Lower lobe of right lung (tissue), 2 donors: ENCODE measurements at places on chromosomes 12 and 14.

- H3K27ac ChIP-seq, result no peak within 1 kb of the TSS
- no peaks in the 10 kb centered on the region for H3K27me3 ChIP-seq
- H3K36me3 ChIP-seq, result no peaks in the 10 kb centered on the region
- no peak for DNase-seq
- no peak within 1 kb of the TSS for H3K4me3 ChIP-seq
Observed at GRCh38 chr14:24609655-24610344, at the start of gene GZMH. Gene GZMH (minus strand): TSS chr14:24609685. CDS start chr14:24609613, 72 bp downstream.

GRCh38 chr12:104600790-104601739 is 144.3 kb downstream of the CHST11 start:
- H3K4me3 ChIP-seq, result no peak overlapping the region
- DNase-seq, result no peak
- no peaks in the 10 kb centered on the region for H3K27me3 ChIP-seq
- H3K36me3 ChIP-seq, result no peaks in the 10 kb centered on the region

DNA sequence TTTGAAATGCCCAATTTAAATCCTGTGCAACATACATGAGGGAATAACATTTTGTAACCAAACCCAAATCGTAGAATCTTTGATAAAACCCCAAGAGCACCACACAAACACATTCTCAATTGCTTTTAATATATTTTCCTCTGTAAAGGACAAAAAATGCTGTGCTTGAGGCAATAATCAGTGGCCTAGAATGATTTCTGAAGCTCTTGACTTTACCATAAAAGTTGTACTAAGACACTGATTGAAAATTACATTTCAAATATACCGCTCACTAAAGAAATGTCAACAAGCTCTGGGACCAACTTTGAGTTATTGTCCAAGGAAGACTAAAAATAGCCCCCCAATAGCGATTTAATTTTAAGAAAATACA is 1.5 kb downstream of the EML5 start:
- no peak for DNase-seq
- H3K4me1 ChIP-seq, result peaks cover 13% of the 10 kb centered on the region
- no peaks in the 10 kb centered on the region for H3K27me3 ChIP-seq
- H3K36me3 ChIP-seq, result no peaks in the 10 kb centered on the region
- H3K27ac ChIP-seq, result no peak overlapping the region
- peak overlapping the region; percentile 65 for H3K4me3 ChIP-seq

DNA sequence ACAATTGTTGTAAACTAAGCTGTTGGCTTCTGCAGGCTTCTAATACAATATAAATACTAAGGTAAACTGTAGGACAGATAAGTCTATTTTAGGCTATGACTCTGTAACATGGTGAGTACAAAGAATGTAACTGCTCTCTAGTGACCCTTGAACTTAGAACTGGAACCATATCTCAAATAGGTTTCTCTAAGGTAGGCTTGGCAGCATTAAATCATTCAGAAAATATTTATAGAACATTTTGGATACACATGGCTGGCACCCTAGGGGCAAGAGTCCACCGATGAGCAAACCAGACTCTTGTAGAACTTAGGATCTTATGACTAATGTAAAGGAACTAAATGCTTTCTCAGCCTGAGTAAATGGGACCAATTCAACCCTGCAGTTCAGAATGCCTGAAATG is 19.4 kb upstream of the SLC25A3 start:
- no peak for DNase-seq
- H3K27ac ChIP-seq, result no peak overlapping the region
- no peak overlapping the region for H3K4me3 ChIP-seq
- no peaks in the 10 kb centered on the region for H3K4me1 ChIP-seq

DNA sequence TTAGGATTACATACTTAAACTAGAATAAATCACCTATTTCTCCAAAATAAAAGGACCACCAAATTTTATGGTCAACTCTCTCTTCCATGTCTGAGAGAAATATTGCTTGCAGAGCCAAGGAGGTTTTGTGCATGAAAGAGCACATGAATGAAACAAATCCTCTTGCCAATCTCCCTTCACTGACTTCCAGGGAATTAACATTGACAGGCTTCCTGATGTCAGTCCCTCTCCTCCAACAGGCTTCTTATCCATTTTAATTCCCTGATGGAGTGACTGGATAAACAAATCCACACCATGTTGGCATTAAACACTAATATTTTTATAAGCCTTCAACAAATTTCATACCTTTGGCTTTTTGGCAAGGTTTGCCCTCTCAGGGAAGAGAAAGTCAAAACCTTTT is 45.3 kb upstream of the CNTN1 start:
- H3K27ac ChIP-seq, result no peak overlapping the region
- DNase-seq, result no peak
- H3K4me1 ChIP-seq, result no peaks in the 10 kb centered on the region
- H3K36me3 ChIP-seq, result no peaks in the 10 kb centered on the region

GRCh38 chr12:39605501-39605900 is 14.1 kb downstream of the ABCD2 start:
- H3K27ac ChIP-seq, result no peak overlapping the region
- no peaks in the 10 kb centered on the region for H3K4me1 ChIP-seq
- H3K27me3 ChIP-seq, result no peaks in the 10 kb centered on the region
- H3K36me3 ChIP-seq, result no peaks in the 10 kb centered on the region

DNA sequence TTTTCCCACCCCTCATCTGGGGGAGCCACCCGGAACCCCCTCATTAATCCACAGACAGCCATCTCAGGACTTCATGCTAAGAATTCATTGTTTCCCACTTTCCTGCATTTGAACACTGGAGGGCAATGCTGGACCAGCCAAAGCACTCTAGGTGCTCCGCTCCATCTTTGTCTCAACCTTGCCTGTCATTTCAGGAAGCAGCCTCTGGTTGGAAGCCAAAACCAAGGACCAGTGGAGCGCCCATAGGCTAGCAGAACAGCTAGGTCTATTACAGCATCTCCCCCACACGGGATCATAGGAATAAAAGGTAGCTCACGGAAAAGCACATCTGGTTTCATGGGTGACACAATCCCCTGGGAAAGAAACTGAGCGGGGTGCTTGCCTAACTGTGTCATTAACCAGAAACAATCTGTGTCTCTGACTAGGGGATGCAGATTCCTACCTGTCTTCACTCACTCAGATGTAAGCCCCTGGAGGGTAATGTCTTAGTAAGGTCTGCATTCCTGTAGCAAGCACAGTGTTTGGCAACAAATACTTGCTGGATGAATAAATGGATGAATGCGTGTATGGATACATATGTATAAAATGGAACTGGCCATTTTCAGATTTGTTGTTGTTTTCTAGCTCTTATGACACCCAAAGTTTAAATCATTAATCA is 197.0 kb downstream of the DAD1 start:
- peaks cover 4% of the 10 kb centered on the region for H3K27me3 ChIP-seq
- H3K27ac ChIP-seq, result no peak overlapping the region
- DNase-seq, result peak; percentile 57
- H3K4me1 ChIP-seq, result no peaks in the 10 kb centered on the region

DNA sequence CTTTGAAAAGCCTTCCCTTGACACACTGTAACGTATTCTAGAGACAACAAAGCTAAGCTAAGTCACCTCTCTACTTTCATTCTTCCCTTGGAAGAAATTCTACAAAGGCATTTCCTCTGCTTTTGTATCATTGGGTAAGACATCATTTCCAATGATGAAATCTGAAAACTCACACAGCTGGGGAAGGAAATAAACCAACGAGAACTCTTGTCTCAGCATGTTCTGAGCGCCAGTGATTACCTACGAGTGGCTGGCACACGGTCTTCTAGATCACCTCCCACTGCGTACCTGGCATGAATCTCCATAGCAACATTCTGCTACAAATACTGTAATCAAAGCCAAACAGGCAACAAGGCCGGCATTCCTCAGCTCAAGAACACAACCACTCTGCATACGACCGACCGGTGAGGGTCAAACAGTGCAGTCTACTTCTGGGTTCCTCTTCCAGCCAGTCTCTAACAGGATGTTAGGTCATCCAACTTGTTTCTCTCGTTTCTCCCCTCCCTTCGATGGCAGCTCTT is 7.6 kb downstream of the VPS37B start:
- peak; percentile 84 for DNase-seq
- H3K36me3 ChIP-seq, result no peaks in the 10 kb centered on the region
- H3K4me3 ChIP-seq, result peak overlapping the region; percentile 22
- H3K27ac ChIP-seq, result peak overlapping the region; percentile 94
- H3K4me1 ChIP-seq, result peaks cover 91% of the 10 kb centered on the region
- no peaks in the 10 kb centered on the region for H3K27me3 ChIP-seq

GRCh38 chr12:114313910-114314309 is 92.0 kb downstream of the TBX5 start:
- H3K4me1 ChIP-seq, result no peaks in the 10 kb centered on the region
- H3K27me3 ChIP-seq, result peaks cover 4% of the 10 kb centered on the region
- H3K27ac ChIP-seq, result no peak overlapping the region
- H3K4me3 ChIP-seq, result no peak overlapping the region
- no peaks in the 10 kb centered on the region for H3K36me3 ChIP-seq

DNA sequence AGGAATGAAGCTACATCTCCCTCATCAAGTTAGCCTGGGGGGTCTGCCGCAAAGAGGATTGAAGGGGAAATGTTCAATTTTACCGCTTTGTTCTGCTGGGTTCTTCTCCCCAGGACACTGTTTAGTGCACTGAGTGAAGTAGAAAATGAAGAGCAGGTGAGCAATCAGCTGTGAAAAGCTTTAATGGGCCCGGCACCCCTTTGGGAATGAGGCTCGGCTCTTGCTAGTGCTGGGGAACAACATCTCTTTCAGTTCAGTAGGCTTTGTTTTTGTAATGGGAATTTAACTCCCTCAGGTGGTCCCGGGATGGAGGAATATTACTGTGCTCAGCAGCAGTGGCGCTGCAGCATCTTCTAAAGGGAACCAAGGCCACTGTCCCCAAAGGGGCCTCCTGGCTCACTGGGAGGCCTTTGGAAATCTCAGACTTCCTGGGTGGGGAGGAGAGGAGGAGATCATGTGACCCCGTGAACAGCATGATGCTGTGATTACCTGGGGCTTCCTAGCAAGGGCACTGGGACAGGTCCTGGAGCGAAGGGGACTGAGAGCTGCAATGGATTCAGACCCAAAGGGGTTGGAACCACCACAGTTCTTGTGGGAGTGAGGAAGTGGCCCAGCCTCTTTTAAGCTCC is 85.2 kb upstream of the MAX start:
- no peaks in the 10 kb centered on the region for H3K4me1 ChIP-seq
- H3K27ac ChIP-seq, result no peak overlapping the region
- H3K36me3 ChIP-seq, result no peaks in the 10 kb centered on the region
- H3K4me3 ChIP-seq, result no peak overlapping the region
- no peaks in the 10 kb centered on the region for H3K27me3 ChIP-seq

- no peak overlapping the region for H3K27ac ChIP-seq
- H3K27me3 ChIP-seq, result no peaks in the 10 kb centered on the region
- no peak for DNase-seq
- H3K4me3 ChIP-seq, result no peak overlapping the region
- no peaks in the 10 kb centered on the region for H3K36me3 ChIP-seq
- H3K4me1 ChIP-seq, result peaks cover 34% of the 10 kb centered on the region
Observed at GRCh38 chr12:91874086-91874865, 271.4 kb downstream of the BTG1 start.

GRCh38 chr14:100288382-100289185 is 17.7 kb downstream of the SLC25A29 start:
- no peak overlapping the region for H3K4me3 ChIP-seq
- H3K27ac ChIP-seq, result no peak overlapping the region
- H3K27me3 ChIP-seq, result no peaks in the 10 kb centered on the region
- no peak for DNase-seq
- H3K36me3 ChIP-seq, result peaks cover 31% of the 10 kb centered on the region

DNA sequence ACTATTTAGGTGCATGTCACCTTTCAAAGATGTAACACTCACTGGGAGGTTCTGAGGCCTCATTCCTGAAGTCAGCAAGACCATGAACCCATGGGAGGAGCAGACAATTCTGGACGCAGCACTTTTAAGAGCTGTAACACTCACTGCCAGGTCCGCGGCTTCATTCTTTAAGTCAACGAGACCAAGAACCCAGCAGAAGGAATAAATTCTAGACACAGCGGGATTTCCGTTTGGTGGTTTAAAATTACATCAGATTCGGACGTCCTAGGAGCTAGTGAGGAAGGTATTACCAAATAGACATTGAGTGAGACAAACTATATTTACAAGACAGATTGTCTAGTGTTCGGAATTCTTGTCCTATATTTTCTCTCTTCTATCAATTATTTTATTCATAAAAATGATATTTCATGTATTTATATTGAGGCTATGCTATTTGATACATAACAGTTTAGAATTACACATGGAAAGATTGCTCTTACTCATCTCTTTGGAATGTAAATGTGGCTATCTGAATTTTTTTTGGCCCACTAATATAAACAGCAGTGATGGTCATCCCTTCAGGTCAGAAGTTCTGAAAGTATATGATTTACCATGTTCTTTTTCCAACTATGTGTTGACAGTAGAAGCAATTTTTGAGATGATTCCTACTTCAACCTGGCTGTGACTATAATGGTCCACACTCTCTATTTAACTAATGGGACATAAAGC is 1973.0 kb upstream of the FLRT2 start:
- H3K4me3 ChIP-seq, result no peak overlapping the region
- no peak overlapping the region for H3K27ac ChIP-seq
- no peaks in the 10 kb centered on the region for H3K27me3 ChIP-seq

- H3K27me3 ChIP-seq, result no peaks in the 10 kb centered on the region
- peaks cover 72% of the 10 kb centered on the region for H3K4me1 ChIP-seq
- no peak overlapping the region for H3K4me3 ChIP-seq
- no peak overlapping the region for H3K27ac ChIP-seq
- DNase-seq, result no peak
- H3K36me3 ChIP-seq, result no peaks in the 10 kb centered on the region
Observed at GRCh38 chr12:123102781-123103503, 47.9 kb downstream of the PITPNM2 start.

GRCh38 chr12:108731866-108732461 is 646 bp upstream of the CORO1C start:
- peak overlapping the region; percentile 95 for H3K27ac ChIP-seq
- no peaks in the 10 kb centered on the region for H3K27me3 ChIP-seq
- H3K4me3 ChIP-seq, result peak overlapping the region; percentile 82
- H3K36me3 ChIP-seq, result no peaks in the 10 kb centered on the region
- H3K4me1 ChIP-seq, result peaks cover 35% of the 10 kb centered on the region

DNA sequence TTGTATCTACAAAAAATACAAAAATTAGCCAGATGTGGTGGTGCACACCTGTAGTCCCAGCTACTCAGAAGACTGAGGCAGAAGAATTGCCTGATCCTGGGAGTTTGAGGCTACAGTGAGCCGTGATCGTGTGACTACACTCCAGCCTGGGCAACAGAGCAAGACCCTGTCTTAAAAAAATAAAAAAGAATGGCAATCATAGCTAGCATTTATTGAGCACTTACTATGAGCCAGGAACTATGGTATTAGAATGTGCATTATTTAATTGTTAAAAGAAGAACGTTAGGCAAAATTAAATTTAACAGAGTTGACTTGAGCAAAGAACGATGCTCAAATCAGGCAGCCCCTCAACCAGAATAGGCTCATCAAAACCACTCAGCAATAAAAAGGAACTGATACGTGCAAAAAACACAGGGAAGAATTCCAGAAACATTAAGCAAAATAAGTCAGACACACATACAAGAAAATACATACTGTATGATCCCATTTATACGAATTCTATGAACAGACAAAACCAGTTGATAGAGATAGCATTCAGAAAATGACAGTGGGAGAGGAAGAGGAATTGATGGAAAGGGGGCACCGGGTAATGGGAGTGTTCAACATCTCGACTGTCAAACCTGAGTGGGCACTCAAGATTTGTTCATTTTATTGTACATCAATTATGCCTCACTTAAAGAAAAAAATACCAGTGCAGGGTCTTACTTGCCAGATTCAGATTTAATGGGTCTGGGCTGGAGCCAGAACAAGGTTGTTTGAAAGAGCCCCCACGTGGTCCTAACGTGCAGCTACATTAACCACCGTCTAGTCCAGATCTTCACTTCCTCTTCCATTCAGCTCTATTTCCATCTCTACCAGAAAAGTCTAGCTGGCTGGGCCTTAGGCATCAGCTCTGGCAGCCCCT is 8.0 kb downstream of the SCNN1A start:
- H3K4me1 ChIP-seq, result peaks cover 78% of the 10 kb centered on the region
